ENCODE measurements at places on chromosomes 3 and 15.

DNA sequence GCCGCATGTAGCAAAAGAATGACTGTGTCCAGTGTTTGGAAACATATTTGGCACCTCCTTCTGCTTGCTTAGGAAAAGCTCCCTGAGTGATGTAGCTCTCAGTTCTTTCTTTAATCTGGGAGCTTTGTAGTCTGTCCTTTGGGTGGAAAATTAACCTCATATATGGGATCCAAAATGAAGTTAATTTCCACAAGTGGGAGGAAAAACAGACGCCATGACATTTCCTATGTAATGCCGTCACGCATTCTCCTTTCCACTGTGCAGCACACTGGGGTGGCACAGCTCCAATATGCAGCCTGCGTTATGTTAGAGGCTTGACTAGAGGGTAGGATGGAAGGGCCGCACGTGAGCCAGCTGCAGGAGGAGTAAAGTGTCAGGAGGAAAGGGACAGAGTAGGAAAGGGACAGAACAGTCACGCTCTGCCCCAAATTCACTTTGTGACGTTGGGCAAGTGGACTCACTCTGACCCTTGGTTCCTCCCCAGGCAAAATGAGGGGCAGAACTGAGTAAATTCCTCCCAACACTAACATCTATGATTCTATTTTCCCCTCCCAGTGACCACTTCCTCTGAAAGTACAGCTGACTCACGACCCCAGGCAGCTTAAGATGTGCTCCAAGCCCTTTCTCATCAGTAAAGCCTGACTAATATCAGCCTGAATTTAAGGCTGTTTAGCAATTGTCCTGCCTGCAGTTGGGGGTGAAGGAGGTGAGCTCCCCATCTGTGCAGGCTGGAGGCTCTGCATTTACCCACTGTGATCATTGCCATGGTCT lies 176.5 kb upstream of the PFN2 start:
- peak; percentile 43 for DNase-seq

- DNase-seq, result no peak
These were observed 292.1 kb downstream of the VPS13C start for GRCh38 chr15:61768131-61768530.

DNA sequence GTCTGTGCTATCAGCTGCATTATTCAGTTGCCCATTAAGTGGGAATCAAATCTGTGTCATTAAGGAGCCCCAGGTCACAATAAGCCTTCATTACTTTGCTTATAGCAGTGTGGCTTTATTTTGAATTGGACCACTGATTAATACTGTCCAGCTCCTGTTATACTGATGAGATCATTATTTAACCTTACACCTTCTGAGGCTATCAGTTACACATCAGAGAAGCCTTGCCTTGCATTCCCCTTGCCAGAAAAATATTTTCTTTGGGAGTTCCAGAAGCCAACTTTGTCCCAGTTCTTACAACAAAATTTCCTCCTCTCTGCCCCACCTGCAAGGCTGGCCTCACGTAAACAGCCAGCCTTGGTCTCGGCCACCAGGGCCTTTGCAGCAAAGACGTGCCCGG lies 29.7 kb upstream of the ARNT2 start:
- no peak for DNase-seq

DNA sequence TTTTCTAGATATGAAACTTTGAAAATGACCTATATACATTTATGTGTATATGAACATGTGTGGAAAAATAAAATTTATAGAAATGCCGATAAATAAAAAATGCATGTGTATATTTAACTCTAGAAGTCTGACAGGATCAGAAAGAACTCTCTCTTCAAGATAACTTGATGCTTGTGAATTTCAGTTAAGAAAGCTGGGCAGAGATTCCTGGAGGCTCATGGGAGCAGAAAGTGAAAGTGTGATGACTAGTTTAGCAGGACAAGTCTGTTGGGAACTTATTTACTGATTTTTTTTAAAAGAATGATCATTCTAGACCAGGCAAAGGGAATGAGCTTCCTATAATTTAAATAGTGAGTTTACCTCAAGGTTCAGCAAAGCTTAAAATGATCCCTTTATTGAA lies 81.5 kb upstream of the KCNAB1 start:
- no peak for DNase-seq

GRCh38 chr15:68834346-68834745 lies 13.7 kb upstream of the ANP32A start:
- DNase-seq, result no peak

- DNase-seq, result no peak
These were observed 22.9 kb downstream of the FOXP1 start for GRCh38 chr3:71560665-71561064.
